ENCODE measurements at places on chromosomes 6 and 20.
A peak's percentile ranks its signal among the peaks of the same experiment; 100 is the strongest.

- DNase-seq: no peak
These were observed 734 bp downstream of the TPBG start for GRCh38 chr6:82364087-82365015.

GRCh38 chr6:63509652-63510352 lies 62.5 kb upstream of the LOC128125822 start:
- no peak for DNase-seq

GRCh38 chr6:104940893-104941728 lies 15.8 kb upstream of the LIN28B start:
- no peak for DNase-seq

DNA sequence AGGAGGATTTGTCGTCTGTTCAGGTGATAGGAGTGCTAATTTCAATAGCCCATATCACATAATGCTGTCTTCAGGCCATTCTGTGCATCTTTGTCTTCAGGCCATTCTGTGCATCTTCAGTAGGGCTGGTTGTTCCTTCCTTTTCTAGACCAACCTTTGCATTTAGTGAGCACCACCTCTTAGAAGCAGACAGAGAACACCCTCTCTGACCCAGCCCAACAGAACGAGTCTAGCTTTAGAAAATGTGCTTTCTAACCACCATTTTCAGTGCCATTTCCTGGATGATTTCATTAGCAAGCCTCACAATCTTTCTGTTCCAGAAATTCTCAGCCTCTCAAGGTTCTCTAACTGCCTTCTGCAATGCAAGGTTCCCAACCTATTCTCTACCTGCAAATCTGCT lies 215.3 kb upstream of the KCNQ5 start:
- DNase-seq: no peak

GRCh38 chr6:167970230-167970629 lies 27.2 kb upstream of the KIF25 start:
- DNase-seq: no peak

DNA sequence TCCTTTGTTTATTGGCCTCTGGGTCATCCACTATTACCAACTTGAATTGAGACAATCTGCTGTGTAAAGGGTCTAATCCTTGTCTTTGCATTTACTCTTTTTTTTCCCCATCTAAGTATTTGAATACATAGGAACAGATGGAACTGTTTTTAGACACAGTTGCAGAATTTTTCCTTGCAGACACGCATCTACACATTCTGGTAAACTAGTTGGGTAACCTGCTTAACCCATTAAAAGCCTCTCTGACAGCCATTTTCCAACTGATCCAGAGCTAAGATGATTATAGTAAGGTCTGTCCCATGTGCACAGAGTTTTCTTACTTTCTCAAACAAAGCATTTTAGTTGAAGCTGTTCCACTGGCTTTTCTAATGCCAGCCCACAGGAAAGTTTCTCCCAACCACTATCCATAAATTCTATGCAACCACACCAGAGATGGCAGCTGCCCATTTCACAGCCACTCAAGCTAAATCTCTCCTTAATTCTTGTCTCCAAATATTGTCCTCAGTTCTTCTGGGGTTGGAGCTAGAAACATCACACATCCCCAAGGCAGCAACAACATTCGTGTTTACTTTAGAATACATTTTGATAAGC lies 492.1 kb downstream of the MAFB start:
- DNase-seq: no peak

DNA sequence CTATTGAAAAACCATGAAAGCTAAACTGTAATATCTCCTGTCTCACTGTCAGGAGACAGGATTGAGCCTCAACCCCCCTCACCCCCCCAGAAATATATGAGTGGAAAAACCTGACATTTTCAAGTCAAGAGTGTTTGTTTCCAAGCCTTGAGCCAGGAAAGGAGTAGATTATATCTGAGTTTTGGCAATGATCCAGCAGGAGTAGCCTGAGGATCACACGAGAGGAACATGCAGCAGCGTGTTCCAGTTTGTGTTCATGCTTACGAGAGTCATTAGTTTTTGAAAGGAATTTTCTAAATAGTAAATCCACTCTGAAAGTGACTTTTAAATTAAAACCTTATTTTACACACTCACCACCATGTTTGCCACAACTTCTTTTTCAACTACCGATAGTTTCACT lies 15.8 kb downstream of the IL22RA2 start:
- no peak for DNase-seq

DNA sequence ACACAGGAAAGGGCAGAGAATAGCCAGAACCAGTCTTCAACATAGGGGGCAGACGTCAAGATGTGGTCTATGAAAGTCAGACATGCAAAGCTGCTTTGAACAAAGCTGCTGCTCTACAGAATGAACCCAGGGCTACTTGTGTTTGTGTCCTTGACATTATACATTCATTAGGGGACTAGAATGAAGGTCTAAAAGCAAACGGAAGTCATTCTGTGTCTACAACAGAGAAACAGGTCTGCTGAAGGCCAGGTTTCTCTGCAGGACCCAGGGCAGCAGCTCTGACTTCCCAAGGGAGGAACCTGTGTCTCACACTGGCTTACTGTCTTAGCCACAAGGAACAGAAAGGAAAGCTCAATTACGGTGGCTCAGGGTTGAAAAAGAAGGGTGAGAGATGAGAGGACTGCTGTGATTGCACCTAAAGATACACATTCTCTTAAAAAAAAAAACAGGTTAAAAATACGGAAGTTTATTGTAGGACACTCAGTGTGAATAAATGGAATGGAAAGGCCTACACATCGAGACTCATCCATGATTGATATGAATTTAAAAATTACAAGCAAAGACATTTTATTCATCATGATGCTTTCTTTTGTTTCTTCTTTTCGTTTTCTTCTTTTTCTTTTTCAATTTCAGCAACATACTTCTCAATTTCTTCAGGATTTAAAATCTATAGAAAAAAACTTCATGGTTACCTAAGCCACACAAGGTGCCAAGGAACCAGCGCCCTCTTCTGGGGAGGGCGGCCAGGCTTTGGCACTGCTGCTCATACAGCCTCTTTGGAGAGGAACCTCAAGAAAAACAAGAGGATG lies 6.7 kb downstream of the PSMA7 start:
- DNase-seq: peak; percentile 59

DNA sequence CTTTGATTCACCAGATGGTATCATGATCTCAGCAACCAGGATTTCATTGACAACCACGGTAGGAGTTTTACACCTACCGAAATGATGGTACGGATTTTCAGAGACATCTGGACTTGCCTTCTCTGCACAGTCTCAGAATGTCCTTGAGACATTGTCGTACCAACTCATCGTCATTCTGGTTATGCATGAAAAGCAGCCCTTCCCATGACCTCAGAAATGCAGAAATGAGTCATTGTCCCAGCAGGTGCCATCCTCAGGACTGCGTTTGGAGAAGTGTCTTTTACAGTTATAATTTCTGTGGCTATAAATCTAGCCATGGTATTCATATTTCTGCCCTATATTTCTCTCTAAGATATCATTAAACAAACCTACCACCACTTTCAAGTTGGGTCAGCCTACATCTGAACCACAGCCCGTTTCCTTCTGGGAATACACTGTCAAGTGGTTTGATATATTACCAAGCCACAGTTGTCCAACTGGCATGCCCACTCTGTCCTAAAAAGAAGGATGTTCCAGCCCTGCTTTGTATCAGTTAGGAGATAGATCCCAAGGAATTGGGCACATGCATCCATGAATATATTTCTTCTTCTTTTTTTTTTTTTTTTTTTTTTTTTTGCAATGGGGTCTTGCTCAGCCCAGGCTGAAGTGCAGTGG lies 7.5 kb upstream of the BFSP1 start:
- no peak for DNase-seq

DNA sequence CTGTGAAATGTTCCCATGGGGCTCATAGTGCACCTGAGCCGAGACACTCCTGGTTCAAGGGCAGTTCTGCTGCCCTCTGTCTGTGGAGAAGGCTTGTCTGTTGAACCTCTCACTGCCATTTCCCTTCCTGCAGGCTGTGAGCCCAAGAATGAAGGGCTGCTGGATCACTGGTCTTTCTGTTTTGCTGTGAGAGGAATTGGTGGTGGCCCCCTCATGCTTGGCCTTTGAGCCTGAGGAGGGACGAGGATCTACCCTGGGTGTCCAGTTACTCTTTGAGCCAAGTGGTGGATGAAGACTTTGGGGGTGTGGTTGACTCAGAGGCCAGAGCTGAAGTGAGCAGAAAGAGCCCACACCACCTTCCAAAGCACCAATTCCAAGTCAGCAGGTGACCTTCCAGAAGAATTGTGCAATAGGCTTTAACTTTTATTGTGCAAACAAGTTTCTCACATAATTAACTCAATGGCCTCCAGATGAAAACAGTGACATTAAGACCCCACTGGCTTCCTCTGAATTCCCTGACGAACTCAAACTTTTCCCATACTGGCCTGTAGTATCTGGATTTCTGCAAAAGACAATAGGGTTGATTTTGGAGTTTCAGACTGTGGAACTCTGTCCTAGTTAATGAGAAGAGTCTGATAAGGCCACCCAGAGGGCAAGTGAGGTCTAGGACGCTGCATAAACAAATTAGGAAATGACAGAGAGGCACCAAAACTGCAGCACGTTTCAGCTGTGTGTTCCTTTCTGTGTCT lies 101.5 kb downstream of the PHACTR3 start:
- DNase-seq: no peak

GRCh38 chr6:30463651-30464618 lies 25.4 kb upstream of the HLA-E start:
- peak; percentile 41 for DNase-seq

GRCh38 chr6:156348849-156349248 lies 428.3 kb upstream of the ARID1B start:
- no peak for DNase-seq

- DNase-seq: no peak
These were observed 134.0 kb upstream of the SNX9 start for GRCh38 chr6:157688960-157689599.

GRCh38 chr20:37852666-37853065 lies 50.3 kb upstream of the VSTM2L start:
- DNase-seq: no peak

All from activated CD8-positive, alpha-beta memory T cell treated with anti-CD3 and anti-CD28 coated beads for 1 hour (primary cell).